ENCODE measurements at places on chromosomes 3 and 15.

DNA sequence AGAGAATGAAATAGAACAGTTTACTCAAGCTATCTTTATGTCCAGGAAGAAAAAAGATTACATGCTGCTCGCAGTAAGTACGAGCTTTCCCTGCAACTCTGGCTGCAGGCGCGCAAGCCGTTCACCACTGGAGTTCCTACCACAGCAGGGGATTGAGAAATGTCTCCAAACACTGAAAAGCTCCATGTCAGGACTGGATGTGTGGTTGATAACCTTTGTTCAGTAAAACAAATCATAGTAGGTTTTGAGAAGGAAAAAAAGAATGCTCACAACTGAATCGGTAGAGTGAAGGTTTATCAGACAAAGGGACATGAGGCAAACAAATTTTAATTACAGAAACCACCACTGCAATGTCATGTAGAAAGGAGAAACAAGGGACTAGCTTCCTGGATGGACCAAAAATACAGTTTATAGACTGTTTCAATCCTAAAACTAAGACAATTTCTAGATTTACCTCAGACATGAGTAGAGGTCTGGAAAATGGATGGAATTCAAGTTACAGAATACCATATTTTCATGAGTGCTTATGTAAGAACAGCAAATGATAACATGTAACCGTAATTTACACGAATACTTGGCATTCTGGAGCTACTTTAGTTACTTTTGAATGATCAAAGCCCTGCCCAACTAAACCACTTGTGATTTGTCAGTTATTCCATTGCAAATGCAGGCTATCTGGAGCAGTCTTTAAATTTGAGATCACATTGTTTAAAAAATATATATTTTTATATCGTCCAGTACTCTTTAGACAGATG is 471.1 kb downstream of the SHQ1 start:
- no peak for DNase-seq

GRCh38 chr3:153897842-153898241 is 223.3 kb upstream of the ARHGEF26 start:
- DNase-seq, result no peak

DNA sequence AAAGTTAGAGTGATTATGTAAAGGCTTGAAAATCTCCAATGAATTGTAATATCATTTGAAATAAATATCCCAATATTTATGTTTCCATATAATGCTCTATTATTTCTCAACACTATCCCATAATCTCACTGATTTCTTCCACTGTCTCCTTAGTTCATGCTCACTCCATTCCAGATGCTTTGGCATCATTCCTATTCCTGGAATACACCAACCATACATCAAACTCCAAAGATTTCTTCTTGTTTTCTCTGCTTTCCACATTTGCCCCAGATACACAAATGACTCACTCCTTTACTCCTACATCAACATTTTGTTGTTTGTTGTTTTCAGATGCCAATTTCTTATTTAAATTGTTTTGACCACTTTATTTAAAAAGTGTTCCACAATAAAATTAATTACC is 1390.8 kb downstream of the ZPLD1 start:
- no peak for DNase-seq

GRCh38 chr3:142310439-142310838 is 85.1 kb upstream of the GK5 start:
- DNase-seq, result no peak

GRCh38 chr3:31522152-31522551 is 10.6 kb upstream of the STT3B start:
- no peak for DNase-seq
